Calu3 (cell line): ENCODE measurements at places on chromosomes 11 and 22.
A peak's percentile ranks its signal among the peaks of the same experiment; 100 is the strongest.

DNA sequence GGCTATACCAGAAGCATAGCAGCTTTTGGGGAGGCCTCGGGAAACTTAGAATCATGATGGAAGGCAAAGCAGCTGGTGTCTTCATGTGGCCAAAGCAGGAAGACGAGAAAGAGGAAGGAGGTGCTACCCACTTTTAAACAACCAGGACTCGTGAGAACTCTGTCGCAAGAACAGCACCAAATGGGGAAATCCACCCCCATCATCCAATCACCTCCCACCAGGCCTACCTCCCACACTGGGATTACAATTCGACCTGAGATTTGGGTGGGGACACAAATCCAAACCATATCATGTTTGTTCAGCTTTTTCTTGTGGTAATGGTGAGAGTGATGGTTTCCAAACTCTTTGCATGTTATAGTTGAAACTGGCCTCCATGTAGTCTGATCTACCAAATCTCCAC is 32.5 kb upstream of the OR10D3 start:
- DNase-seq: no peak

DNA sequence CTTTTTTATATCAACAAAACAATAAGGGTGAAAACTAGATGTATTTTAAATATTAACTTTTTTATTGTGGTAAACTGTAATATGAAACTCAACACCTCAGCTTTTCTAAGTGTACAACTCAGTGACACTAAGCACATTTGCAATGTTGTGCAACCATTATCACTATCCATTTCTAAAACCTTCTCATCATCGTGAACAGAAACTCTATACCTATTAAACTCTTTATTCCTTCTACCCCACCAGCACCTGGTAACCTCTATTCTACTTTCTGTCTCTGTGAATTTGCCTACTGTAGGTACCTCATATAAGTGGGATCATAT is 9.4 kb downstream of the HORMAD2 start:
- no peak for DNase-seq

DNA sequence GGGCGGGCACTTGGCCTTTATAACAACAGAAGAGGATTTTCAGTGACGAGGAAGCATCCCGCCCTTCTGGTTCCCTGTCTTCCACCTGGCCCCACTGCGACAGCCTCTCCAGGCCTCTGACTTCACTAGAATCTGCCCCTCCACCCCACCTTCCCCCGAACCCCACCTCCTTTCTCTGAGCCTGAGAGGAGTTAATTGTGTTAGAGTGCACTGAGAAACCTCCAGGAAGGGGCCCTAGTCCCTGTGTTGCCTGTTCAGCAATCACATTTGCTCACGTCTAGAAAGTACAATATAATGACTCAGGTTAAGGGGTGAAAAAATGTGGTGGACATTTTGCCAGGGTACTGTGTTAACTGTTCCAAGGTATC is 38.8 kb downstream of the PTPRJ start:
- no peak for DNase-seq

GRCh38 chr11:13328286-13328685 is 50.7 kb downstream of the BMAL1 start:
- DNase-seq: no peak

- no peak for DNase-seq
Measured at GRCh38 chr22:44402196-44403111, 89.7 kb upstream of the SHISAL1 start.

DNA sequence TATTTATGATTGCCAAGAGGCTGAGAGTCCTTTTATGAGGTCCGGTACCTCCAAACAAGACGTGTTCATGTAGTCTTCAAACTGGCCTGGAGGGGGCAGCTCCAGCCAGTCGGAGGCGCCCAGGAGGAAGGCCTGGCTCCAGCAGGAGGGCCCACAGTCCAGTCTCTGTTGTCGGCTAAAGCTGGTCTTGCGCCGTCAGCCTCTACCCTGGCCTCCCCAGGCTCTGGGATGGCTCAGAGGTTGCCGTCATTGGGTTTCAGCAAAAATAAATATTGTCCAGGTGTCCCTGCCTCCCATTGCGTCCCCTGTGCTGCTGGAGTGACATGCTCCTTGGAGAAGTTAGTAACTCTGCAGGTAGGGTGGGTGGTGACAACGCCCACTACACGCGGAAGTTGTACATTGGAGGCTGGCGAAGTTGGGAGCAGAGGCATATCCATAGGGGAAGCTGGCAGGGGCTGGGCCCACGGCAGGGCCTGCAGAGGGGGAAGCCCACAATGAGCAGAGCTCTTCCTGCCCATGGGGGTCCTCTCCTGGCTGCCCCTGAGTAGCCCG is 1.0 kb upstream of the SLC25A1 start:
- peak; percentile 82 for DNase-seq

DNA sequence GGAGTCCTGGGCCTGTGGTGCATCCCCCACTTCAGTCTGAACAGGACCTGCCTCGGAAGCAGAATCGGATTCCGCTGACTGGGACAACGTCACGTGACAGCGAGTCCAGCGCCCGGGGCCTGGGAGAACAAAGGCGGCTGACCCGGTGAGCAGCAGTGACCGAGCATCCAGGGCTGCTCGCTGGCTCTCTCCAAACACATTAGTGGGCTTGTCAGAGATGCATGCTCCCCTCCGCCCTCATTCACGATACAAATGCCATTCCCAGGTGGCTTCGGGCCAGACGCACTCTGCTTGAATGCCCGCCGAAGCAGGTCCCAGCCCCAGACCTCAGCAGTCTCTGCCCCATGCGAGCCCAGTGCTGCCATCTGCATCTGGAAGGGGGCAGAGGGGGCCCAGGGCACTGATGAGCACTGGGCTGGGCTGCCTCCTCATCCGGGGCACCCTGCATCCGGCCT is 91.0 kb downstream of the WNT7B start:
- DNase-seq: no peak

DNA sequence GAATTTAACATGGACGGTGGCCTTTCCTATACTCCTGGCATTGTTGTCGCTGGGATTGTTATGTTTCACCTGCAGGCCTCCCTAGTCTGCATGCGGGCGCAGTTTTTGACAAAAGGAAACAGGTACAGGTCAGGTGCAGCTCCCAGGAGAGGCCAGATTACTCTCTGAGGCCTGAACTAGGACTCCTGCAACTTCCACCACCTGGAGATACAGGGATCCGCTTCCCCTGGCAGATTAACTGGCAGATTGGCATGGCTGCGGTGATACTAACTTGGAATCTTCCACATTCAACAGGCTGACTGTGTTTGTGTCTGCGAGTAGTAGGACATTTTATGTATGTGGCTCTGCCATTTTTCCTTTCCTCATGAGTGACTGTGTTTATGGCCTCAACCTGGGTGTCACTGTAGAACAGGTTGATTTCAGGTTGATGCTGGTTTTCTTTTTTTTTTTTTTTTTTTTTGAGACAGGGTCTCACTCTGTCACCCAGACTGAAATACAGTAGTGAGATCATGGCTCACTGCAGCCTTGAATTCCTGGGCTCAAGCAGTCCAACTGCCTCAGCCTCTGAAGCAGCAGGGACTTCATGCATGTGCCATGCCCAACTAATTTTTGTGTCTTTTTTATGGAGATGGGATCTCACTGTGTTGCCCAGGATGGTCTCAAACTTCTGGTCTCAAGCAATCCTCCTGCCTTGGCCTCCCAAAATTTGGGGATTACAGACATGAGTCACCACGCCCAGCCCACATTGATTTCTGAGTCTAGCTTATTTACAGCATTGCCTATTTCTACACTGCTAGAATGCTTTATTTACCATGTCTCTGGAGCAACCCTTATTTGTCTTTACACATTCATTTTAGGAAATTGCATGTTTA is 1.7 kb upstream of the USP28 start:
- DNase-seq: no peak

DNA sequence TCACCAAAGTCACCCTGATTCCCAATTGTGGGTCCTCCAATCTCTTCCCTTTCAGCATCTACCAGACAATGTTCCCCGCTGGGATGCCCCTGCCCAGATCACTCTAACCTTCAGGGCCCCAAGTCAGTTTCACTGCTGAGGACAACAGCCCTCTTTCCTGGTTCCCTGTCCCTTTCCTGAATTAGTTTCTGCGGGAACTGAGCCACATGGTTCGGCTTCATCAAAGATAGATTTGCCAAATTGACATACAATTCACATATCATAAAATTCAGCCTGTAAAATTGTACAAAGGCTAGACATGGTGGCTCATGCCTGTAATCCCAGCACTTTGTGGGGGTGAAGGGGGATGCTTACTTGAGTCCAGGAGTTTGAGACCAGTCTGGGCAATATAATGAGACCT is 10.1 kb downstream of the PRDX5 start:
- no peak for DNase-seq

DNA sequence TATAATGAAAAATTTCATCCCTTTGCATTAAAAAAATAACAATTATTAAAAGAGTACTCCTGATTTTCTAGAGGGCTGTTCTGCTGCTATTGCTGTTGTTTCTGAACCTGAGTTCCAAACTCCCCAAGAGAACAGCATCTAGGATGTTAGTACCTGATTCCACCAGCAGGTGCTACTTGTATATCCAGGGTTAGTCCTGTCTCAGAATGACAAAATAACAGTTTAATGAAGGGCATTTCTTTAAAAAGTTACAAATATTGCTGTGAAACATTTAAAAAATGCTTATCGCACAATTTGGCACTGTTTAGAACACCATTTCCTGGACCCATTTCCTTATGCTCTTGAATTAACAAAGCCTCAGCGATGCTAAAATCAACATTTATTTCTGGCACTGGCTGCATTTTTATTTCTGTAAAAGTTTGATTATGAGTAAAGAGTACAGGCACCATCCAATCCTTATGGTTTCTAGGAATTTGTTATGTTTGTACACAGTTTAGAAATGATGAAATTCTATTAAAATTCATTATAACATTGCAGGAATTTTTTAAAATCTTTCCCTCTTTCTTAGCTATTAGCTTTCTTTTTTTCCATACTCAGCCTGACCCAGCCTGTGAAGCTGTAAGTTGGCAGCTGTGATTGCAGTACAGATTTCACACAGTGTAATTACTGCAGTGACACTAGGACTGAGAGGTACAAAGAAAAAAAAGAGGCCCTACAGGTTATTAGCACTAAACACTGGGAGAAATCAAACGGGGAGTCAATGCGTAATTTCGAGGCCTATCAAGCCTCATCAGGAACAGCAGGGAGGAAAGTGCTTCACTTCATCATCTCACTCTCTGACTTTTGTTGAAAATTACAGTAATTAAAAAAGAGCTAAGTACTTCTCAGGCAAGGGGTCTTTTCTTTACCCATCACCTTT is 208.8 kb downstream of the DCDC1 start:
- no peak for DNase-seq

DNA sequence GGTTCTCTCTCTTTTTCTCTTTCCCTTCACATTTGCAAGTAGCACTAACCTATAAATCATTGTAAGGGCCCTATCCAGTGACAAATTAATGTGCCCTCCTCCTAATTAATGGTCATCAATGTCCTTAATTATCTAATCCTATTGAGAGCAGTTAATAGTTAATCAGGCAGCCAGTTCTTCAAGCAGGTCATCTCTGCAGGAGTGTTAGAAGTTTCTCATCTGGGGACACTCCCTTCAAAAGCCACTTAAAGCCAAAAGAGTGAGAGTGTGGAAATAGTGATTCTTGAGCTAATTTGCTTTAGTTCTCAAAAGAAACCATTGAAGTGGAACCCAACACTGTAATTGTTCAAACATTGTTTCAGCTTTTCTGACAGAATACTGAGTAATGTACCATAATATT is 141.6 kb downstream of the ELP4 start:
- DNase-seq: no peak

DNA sequence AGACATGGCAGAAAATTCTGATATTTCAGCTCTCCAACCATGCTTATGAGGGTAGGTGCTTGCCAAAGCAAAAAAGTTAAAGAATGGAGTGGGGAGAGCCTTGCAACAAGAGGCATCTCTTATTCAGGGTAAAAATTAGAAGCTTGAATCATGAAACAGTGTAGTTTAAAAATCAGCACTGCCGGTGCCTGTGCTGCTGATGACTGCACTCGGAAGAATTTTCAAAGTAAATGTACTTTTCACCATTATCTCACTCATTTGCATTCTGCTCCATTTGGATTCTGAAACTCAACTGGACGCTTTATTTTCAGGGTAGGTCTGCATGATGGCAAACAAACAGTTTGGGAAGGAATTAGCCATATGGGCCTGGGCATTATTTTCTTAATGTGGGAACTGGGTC is 126.3 kb downstream of the KIRREL3 start:
- no peak for DNase-seq

GRCh38 chr22:20169253-20169822 is 18.5 kb upstream of the CCDC188 start:
- DNase-seq: no peak

GRCh38 chr11:9662273-9662672 is 1.6 kb upstream of the SWAP70 start:
- no peak for DNase-seq
